Activated T-helper 1 cell treated with anti-CD3 and anti-CD28 coated beads, Interleukin-12 subunit alpha, Interleukin-12 subunit beta, Interleukin-2, Interleukin-4 antibody, amounts not matched to agents 30 ng/mL and 10 ng/mL and 1 ng/mL, durations not matched to agents 14 hours and 24 hours and 36 hours (primary cell): ENCODE measurements at places on chromosomes 12 and 14. TPM values are rescaled to one million over a fixed set of nuclear protein-coding genes. Genes with fewer than 3 reads are reported as not detected.

DNA sequence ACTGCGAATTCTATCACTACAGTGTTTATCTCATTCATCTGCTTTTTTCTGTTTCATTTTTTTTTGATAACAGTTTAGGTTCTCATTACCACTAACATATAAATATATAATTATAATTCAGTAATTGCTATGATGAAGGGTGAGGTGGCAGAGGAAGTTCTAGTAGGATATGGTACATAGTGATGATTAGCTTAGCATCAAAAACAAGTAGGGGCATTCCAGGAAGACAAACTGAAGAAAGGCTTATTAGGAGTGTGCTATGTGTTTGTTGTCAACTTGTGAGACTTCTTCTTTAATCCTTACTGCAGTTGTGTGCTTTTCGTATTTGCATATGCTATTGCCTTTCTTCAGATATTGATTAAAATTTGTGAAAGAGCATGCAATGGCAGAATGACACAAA lies 20.6 kb downstream of the FUT8 start:
- H3K4me3 ChIP-seq: no peak overlapping the region
- H3K4me1 ChIP-seq: peaks cover 73% of the 10 kb centered on the region
- no peak for DNase-seq

- peak overlapping the region; percentile 99 for H3K4me3 ChIP-seq
- DNase-seq: no peak
- peak overlapping the region; percentile 91 for H3K27ac ChIP-seq
- no peaks in the 10 kb centered on the region for H3K27me3 ChIP-seq
- peaks cover 74% of the 10 kb centered on the region for H3K36me3 ChIP-seq
- peaks cover 66% of the 10 kb centered on the region for H3K4me1 ChIP-seq
Observed at GRCh38 chr14:21264025-21264801, 5.0 kb downstream of the HNRNPC start.

- H3K4me3 ChIP-seq: no peak overlapping the region
- H3K36me3 ChIP-seq: no peaks in the 10 kb centered on the region
- no peaks in the 10 kb centered on the region for H3K4me1 ChIP-seq
- no peak overlapping the region for H3K27ac ChIP-seq
- no peaks in the 10 kb centered on the region for H3K27me3 ChIP-seq
Observed at GRCh38 chr12:130357729-130358330, 20.1 kb downstream of the PIWIL1 start.

DNA sequence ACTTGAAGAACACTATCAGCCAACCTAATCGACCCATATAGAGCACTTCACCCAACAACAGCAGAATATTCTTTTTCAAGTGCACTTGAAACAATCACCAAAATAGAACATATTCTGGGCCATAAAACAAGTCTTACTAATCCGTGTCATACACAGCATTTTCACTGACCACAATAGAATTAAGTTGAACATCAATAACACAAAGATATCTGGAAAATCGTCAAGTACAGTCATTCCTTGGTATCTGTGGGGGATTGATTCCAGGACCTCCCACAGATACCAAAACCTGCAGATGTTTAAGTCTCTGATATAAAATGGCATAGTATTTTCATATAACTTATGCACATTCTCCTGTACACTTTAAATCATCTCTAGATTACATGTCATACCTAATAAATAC lies 295.7 kb downstream of the BCL11B start:
- peaks cover 5% of the 10 kb centered on the region for H3K4me1 ChIP-seq
- peaks cover 7% of the 10 kb centered on the region for H3K27me3 ChIP-seq
- DNase-seq: no peak
- H3K4me3 ChIP-seq: no peak overlapping the region
- H3K27ac ChIP-seq: no peak overlapping the region
- H3K36me3 ChIP-seq: peaks cover 4% of the 10 kb centered on the region

DNA sequence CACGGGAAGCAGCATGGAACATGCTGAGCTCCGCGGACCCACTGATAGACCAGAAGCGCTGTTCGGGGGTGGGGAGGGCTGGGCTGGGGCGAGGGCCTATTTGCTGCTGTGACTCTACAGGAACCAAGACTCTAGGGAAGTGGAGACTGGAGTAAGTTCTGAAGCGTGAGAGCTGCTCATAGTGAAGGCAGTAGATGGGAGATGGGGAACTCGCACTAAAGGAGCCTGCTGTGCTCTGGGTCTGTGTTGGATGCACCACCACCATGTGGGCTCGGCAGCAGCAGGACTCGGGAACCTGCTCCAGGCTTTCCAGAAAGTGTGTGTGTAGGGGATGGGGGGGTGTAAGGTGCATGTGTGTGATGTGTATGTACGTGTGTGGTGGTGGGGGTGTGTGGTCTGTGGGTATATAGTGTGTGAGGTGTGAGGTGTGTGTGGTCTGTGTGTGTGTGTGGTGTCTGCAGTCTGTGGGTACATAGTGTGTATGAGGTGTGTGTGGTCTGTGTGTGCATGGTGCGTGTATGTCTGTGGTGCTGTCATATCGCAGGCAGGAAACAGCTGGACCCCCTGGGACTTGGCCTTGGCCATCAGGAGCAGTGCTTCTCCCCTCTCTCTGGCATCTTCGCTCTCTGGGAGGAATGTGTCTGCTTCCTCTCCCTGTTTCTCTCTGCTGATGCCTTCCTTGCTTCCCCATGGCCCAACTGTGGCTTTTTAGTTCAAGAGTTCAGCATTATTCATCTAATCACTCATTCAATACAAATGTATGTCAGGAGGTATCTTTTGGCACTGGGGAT lies 378.9 kb downstream of the FUT8 start:
- DNase-seq: no peak
- no peak overlapping the region for H3K27ac ChIP-seq
- H3K27me3 ChIP-seq: peaks cover 11% of the 10 kb centered on the region
- no peak overlapping the region for H3K4me3 ChIP-seq
- H3K4me1 ChIP-seq: no peaks in the 10 kb centered on the region

DNA sequence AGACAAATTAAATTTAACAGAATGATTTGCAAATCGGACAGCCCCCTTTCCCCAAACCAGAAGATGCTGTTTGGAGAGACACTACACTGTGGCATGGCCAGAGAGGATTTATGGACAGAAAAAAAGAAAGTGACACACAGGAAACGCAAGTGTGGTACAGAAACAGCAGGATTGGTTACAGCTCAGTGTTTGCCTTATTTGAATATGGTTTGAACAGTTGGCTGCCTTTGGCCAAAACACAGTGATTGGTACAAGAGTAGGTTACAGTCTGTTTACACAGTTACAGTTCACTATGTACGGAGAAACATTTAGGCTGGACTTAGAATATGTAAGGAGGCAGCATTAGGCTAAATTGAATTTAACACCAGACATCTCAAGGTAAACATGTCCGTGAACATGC lies 335.3 kb downstream of the NPAS3 start:
- no peak for DNase-seq
- no peak overlapping the region for H3K4me3 ChIP-seq
- no peaks in the 10 kb centered on the region for H3K36me3 ChIP-seq
- H3K4me1 ChIP-seq: no peaks in the 10 kb centered on the region
- no peaks in the 10 kb centered on the region for H3K27me3 ChIP-seq

DNA sequence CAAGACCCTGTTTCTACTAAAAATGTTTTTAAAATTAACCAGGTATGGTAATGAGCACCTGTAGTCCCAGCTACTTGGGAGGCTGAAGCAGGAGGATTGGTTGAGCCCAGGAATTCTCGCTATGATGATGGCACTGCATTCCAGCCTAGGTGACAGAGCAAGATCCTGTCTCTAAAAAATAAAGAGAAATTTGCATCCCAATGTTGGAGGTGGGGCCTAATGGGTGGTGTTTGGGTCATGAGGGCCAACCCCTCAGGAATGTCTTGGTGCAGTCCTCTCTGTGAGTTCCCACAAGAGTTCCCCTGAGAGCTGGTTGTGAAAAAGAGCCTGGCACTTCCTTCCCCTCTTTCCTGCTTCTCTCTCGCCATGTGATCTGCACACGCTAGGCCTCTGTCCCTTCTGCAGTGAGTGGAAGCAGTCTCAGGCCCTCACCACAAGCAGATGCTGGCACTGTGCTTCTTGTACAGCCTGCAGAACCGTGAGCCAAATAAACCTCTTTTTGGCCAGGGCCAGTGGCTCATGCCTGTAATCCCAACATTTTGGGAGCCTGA lies 11.3 kb downstream of the ACOT6 start:
- H3K4me1 ChIP-seq: no peaks in the 10 kb centered on the region
- H3K27me3 ChIP-seq: peaks cover 1% of the 10 kb centered on the region
- no peak for DNase-seq
- no peak overlapping the region for H3K27ac ChIP-seq
- no peaks in the 10 kb centered on the region for H3K36me3 ChIP-seq

DNA sequence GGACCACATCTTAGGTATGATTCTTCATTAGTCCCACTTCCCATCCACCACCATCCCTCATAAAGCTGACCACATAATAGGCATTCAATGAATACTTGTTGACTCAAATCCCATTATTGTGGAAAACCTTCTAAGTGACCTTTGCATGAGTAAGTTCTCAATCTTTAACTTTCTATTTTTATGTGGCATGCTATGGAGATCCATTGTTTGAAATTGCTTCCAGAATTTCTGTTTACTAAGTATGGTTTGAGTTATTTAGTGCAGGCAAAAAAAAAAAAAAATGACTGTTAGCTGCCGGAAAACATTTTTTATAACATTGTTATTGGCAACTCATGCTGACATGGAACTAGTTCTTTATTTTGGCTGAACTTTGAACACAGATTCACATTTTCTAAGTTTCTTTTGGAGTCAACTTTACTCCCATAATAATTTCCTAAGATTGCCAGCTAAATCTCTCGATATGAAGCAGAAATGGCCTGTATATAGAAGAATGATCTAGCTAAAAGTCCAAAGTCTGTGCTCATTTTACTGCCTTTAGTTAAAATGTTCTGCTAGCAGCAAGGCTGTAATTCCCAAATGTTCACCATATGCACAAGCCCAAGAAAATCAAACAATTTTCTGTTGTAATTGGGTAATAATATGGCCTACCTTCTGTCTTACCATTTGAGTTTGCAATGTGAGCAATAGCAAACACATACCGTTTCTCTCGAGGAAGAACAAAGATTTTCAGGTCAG lies 77.9 kb downstream of the PTGER2 start:
- peaks cover 2% of the 10 kb centered on the region for H3K27me3 ChIP-seq
- H3K4me3 ChIP-seq: no peak overlapping the region
- no peak for DNase-seq
- H3K4me1 ChIP-seq: peaks cover 28% of the 10 kb centered on the region
- H3K36me3 ChIP-seq: peaks cover 19% of the 10 kb centered on the region

DNA sequence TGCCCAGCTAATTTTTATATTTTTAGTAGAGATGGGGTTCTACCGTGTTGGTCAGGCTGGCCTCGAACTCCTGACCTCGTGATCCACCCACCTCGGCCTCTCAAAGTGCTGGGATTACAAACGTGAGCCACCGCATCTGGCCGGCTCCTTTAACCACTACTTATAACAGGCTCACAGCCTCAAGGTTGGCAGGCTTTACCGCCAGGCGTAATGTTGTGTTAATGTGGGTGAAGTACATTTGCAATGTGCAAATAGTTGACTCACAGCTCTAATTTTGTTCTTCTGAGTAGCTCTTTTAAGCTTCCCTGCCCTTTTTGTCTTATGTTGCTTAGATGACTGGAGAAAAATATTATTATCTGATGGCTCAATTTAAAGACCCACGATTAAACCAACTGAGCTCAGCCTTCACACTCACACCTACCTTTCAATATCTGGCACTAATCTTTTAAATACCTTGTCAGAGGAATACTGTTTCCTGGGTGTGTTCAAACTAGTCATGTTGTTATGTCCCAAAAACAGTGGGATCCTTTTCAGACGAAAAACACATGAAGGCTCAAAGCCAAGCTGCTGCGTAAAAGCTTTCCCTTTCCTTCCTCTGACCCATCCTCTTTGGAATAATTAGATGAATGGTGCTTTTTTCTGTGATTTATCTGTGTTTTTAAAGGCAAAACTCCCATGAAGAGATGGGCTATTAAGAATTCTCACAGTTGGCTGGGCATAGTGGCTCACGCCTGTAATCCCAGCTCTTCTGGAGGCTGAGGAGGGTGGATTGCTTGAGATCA lies 57.2 kb upstream of the USP44 start:
- H3K27ac ChIP-seq: no peak overlapping the region
- H3K4me3 ChIP-seq: no peak overlapping the region
- H3K36me3 ChIP-seq: no peaks in the 10 kb centered on the region
- peaks cover 2% of the 10 kb centered on the region for H3K27me3 ChIP-seq

- no peak for DNase-seq
- H3K36me3 ChIP-seq: no peaks in the 10 kb centered on the region
- H3K27me3 ChIP-seq: peaks cover 18% of the 10 kb centered on the region
- no peaks in the 10 kb centered on the region for H3K4me1 ChIP-seq
- no peak overlapping the region for H3K4me3 ChIP-seq
Observed at GRCh38 chr14:96583569-96584041, 81.4 kb downstream of the PAPOLA start.

DNA sequence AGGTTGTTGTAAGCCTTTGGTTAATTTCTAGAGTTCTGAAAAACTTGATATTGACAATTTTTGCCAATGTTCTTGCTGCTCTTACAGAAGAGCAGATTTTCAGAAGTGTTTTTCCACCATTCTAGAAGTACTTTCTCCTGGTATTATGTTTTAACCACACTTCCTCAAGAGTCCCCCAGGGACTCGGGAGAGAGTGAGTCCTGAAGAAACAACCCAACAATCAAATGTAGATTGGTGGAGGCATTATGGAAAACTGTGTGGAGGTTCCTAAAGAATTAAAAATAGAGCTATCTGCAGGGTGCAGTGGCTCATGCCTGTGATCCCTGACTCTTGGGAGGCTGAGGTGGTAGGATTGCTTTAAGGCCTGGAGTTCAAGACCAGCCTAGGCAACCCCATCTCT lies 26.7 kb downstream of the OR10P1 start:
- peaks cover 27% of the 10 kb centered on the region for H3K27me3 ChIP-seq
- no peak for DNase-seq
- H3K4me3 ChIP-seq: no peak overlapping the region
- no peaks in the 10 kb centered on the region for H3K36me3 ChIP-seq

- H3K36me3 ChIP-seq: peaks cover 8% of the 10 kb centered on the region
- H3K4me1 ChIP-seq: peaks cover 26% of the 10 kb centered on the region
- no peak for DNase-seq
Observed at GRCh38 chr14:52786887-52787286, 4.5 kb downstream of the GNPNAT1 start.

DNA sequence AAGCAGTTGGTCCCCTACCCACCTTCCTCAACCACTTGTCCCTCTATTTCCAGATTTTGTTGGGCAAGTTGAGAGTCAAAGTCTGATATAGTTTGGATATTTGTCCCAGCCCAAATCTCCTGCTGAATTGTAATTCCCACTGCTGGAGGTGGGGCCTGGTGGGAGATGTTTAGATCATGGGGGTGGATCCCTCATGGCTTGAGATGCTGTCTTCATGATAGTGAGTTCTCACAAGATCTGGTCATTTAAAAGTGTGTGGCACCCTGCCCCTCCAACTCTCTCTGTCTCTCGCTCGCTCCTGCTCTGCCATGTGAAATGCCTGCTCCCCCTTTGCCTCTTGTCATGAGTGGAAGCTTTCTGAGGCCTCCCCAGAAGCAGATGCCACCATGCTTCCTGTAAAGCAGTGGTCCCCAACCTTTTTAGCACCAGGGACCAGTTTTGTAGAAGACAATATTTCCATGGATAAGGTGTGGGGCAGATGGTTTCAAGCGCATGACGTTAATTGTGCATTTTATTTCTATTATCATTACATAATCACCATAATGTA lies 37.3 kb upstream of the BCL11B start:
- H3K27ac ChIP-seq: no peak overlapping the region
- H3K36me3 ChIP-seq: no peaks in the 10 kb centered on the region
- no peak for DNase-seq
- no peak overlapping the region for H3K4me3 ChIP-seq
- H3K27me3 ChIP-seq: peaks cover 18% of the 10 kb centered on the region
- H3K4me1 ChIP-seq: no peaks in the 10 kb centered on the region

GRCh38 chr12:68773582-68773981 lies 27.6 kb downstream of the SLC35E3 start:
- H3K4me3 ChIP-seq: no peak overlapping the region
- peaks cover 5% of the 10 kb centered on the region for H3K36me3 ChIP-seq
- H3K4me1 ChIP-seq: peaks cover 12% of the 10 kb centered on the region
- DNase-seq: no peak
- H3K27me3 ChIP-seq: no peaks in the 10 kb centered on the region
- no peak overlapping the region for H3K27ac ChIP-seq

GPRC5D gene
- total RNA-seq: not detected in 2 replicates

CLEC6A gene
- not detected in 2 replicates for total RNA-seq

CYP27B1 gene
- total RNA-seq: 9.0 and 9.9 TPM in 2 replicates

MUCL1 gene
- not detected in 2 replicates for total RNA-seq
